Cerebellar cortex (tissue), 1 donor: ENCODE measurements at places on chromosomes 2 and 18.

DNA sequence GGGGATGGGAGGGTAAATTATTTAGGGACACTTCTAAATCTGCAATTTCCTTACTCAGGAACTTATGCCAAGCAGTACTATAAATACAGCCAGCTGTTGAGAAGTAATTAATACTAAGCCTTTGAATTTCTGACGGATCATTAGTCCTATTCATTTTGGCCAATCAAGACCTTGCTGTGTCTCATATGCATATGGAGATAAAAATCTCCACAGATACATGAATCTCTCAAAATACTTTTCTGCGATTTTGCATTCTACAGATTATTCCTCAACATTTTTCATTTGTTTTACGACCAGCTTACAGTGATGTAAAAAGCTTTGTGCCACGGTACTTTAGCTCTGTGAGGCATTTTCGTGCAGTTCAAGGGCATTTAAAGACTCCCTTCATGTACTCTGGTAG, 16.7 kb downstream of the LANCL1 start:
- DNase-seq, result no peak

DNA sequence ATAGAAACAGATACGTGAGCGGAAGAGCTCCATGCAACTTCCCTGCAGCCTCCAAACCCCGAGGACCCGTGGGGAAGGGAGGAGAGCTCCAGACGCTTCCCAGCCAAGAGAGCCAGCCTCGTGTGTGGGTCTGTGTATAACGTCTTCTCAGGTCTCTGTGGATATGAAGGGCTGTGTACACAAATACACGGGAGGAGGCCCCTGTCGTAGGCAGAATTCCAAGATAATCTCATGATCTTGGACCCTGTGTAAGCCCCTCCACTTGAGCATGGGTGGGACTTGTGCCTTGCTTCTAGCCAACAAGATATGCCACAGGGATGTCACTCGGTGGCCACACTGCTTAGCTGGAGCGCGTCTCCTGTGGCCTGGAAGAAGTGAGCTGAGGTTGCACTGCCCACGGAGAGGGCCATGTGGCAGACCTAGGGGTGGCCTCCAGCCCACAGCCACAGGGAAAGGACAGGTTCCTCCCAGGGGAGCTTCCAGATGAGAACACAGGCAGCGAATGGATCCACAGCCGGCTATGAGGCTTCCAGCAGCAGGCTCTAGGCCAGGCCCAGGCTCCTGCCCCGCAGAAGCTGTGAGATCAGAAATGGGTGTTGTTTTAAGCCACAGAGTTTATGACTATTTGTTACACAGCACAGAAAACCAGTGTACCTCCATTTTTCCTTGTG, 15.6 kb upstream of the KLF11 start:
- DNase-seq, result no peak

DNA sequence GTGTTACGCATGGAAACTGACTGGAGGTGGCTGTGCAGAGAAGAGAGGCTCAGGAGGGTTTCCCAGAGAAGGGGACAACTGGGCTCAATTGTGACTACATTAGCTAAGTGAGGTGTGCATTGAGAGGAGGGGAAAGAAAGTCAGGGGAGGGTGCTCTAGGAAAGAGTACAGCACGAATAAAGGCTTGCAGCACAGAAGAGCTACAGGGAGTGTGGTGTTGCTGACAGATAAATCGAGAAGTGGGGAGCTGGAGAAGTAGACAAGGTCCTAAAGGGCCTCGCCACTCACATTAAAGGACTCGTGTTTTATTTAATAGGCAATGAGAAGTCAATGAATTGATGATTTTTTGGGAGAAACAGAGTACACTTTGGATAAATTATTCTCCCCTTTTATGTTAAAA, 65.7 kb upstream of the CTAGE1 start:
- DNase-seq, result no peak

DNA sequence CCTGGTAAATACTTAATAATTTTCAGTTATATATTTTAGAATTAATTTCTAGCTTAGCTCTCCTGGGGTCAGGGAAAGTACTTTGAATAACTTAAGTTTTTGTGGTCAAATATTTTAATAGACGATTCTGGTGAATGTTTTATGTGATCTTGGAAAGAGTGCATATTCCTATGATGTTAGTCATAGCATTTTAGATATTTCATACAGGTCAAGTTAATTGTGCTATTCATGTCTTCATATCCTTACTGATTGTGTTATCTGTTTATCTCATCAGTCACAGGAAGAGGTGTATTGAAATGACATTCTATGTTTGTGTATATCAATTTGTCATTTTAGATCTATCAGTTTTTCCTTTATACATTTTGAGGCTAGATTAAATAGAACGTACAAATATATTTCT, 576.2 kb downstream of the CPS1 start:
- no peak for DNase-seq

GRCh38 chr2:112794131-112794733, 9.9 kb upstream of the IL1A start:
- no peak for DNase-seq

- no peak for DNase-seq
These were observed 193.4 kb downstream of the NBAS start for GRCh38 chr2:15367715-15368114.

- no peak for DNase-seq
These were observed 284 bp downstream of the TIMM21 start for GRCh38 chr18:74148543-74149070.

- DNase-seq, result no peak
These were observed 11.4 kb downstream of the IL1F10 start for GRCh38 chr2:113079131-113079530.

- DNase-seq, result no peak
These were observed 56.8 kb upstream of the SPAG16 start for GRCh38 chr2:213227458-213227857.

GRCh38 chr18:49565612-49566011, 3.8 kb downstream of the LIPG start:
- peak; percentile 64 for DNase-seq

DNA sequence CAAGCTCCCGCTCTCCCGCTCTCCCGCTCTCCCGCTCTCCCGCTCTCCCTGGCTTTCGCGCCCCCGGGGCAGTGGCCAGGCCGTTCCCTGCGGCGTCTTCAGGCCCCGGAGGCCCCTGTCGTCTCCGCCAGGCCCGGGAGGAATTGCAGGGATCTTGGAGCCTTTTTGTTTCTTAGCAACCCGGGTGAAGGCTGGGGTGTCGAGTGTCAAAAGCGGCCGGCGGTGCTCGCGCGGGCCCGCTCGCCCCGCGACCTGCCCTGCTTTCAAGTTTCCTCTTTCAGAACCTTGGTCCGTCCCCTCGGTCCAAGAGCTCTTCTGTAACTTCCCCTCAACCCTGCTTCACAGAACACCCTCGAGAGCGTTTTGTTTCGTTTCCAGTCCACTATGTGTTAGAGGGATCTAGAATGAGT, 1.4 kb downstream of the RNF138 start:
- DNase-seq, result peak; percentile 37

GRCh38 chr2:240431271-240431660, 4.2 kb upstream of the GPC1 start:
- DNase-seq, result no peak

DNA sequence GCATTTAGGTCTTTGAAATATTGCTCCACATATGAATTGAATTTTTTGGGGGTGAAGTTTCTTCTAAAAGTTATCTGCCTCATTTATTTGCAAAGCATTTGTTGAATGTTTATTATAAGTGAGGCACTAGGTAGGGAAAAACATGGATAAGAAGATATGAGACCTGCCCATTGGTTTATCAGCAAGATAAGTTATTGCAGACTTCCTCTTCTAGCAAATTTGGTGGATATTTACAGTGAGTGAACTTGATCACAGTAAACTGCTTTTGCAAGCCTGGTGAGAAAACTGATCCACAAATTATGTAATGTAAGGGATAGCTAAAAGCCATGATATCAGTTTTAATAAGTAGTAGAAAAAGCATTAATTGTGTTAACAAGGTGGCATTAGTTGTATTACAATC, 364.8 kb downstream of the SOCS6 start:
- DNase-seq, result no peak

- no peak for DNase-seq
These were observed 57.0 kb downstream of the ZNF407 start for GRCh38 chr18:74654638-74655037.

- no peak for DNase-seq
These were observed 30.4 kb downstream of the BMPR2 start for GRCh38 chr2:202406445-202406978.

DNA sequence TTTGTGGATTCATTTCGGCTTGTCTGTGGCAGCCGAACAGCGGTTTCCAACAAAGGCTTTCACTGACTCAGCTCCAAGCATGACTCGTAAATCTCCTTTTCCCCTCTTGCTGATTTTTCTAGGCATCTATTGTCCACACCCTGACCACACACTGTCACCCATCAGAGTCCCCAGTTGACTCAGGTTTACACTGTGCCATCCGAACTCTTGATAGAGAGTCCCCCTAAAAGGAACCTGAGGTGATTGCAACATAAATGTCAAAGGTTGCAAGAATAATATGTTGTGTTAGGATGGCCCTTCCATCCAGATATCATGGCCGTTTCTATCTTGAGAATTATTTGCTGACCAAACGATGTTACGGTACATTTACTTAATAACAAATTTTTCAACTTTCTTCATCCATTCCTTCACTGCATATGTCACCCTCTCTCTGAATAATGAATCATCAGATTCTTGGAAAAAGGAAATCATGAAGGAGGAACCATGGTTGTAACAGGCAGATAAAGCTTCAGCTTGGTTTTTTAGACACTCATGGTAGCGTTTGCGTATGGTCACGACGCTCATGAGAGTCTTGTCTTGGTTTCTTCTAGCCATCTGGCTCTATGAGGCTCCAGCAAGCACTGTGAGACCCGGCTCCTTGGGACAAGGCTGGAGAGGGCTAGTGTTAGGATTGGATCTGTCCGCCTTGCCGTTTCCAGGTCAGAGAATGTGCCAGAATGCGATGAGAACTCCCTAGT, 72.1 kb downstream of the NPAS2 start:
- no peak for DNase-seq

DNA sequence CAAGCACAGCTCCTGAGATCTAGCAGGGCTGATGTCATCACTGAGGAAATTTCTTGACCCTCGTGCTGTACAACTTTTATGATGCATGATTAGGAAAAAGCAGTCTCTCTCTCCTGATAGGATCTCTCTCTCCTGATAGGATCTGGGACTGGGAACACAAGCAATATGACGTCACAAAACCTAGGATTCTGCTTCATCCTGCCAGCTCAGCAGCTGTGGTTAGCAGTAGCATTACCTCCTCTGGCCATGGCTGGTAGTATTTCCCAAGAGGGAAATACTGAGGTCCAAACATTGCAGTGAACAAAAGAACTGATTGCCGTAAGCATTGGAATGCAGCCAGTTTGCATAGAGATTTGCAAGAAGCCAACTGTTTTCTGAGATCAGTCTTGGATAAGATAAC, 521.2 kb upstream of the POU3F3 start:
- no peak for DNase-seq

- DNase-seq, result peak; percentile 79
These were observed 30.6 kb upstream of the TMBIM1 start for GRCh38 chr2:218322768-218323525.

DNA sequence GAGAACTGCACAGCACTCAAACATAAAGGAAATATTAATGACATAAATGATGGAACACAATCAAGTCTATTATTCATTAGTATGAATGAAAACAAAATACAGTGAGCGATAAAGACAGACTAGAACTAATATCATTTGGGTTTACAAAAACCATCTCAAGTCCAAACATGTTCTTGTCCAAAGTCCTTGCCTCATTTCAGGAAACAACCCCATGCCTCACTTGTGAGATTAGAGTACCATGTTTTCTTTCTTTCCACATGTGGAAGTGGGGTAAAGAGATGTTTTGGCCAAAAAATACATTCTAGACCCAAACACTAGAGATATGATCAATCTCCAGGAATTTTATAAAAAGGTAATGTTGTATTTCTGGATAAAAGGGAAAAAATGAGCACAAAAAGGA, 53.3 kb upstream of the NFE2L2 start:
- DNase-seq, result no peak

DNA sequence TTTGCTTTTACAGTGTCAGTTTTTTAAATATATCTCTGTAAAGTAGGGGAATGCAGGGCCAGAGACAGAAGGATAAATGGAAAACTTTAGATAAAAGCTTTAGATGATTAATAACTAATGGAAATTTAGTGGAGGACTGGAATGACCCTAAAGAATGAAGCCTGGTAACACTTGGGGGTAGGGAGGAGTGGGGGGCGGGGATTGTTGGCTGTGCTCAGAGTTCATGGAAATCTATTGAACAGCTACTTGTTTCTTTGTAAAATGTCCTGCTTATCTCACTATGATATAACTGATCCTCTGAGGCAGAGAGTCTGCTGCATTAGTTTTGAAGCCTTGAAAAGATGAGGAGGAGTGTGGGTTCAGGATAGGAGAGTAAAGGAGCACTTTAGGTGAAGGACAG, 90.5 kb downstream of the TMEM185B start:
- DNase-seq, result no peak

DNA sequence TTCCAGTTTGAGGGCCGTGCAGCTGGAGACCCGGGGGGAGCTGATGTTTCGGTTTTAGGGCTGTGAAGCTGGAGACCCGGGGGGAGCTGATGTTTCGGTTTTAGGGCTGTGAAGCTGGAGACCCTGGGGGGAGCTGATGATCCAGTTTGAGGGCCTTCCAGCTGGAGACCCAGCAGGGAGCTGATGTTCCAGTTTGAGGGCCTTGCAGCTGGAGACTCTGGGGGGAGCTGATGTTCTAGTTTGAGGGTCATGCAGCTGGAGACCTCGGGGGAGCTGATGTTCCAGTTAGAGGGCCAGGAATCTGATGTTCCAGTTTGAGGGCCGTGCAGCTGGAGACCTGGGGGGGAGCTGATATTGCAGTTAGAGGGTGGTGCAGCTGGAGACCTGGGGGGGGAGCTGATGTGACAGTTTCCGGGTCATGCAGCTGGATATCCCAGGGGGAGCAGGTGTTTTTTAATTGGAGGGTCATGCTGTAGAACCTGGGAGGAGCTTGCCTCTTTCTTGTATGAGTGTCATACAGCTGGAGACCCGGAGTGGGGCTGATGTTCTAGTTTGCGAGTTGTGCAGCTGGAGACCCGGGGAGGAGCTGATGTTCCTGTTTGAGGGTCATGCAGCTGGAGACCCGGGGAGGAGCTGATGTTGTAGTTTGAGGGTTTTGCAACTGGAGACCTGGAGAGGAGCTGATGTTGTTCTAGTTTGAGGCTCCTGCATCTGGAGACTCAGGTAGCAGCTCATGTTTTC, 153.2 kb downstream of the RTP5 start:
- DNase-seq, result no peak

- DNase-seq, result no peak
These were observed 73.9 kb upstream of the SIX2 start for GRCh38 chr2:45083175-45083574.
